Activated CD8-positive, alpha-beta memory T cell treated with anti-CD3 and anti-CD28 coated beads for 1 hour (primary cell): ENCODE measurements at places on chromosomes 12 and 14.

DNA sequence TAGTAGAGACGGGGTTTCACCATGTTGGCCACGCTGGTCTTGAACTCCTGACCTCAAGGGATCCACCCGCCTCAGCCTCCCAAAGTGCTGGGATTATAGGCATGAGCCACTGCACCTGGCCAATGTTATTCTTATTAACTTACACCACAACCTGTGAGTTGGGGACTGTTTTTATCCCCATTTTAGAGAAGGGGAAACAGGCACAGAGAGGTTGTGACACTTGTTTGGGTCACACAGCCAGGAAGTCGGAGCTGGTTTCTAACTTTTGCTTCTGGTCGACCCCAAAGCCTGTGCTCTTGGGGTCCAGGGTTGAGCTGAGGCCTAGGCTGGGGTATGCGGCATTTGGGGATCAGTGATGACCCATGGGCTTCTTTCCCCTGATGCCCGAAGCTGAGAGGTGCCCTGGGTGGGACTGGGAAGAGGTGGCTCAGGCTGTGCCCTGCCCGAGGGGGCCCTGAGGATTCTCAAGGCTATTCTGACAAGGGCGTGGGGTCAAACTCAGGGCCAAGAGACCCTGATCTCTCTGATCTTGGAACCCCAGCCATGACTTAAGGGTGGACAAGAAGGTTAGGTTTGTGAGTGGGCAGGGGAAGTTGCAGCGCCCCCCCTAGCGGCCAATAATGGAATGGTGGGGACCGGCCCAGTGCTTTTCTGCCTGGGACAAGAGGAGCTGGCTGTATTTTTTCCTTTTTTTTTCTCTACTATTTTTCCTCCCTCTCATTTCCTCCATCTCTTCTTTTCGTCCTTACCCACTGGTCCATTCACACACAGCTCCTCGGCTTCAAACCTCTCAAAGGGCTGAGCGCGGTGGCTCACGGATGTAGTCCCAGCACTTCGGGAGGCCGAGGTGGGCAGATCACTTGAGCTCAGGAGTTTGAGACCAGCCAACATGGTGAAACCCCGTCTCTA lies 3.0 kb downstream of the SDSL start:
- DNase-seq, result no peak

DNA sequence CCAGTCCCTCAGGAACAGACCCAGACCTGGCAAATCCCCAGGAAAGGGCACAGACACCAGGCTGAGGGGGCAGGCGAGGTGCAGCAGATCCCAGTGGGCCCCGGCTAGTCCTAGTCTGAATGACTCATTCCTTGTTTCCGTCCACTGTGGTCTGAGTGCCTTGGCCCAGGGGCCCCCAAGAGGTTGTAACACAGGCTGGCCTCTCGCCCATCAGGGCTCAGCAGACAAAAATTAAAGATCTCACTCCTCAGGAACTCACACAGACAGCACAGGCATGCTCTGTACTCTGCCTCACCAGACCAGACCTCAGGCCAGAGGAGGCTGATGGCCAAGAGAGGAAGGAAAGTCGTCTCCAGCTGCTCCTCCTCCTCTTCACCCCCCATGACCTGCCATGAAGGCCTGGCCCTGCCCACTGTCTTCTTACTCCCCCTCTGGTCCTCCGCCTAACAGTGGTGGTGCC lies 7.7 kb upstream of the LTBP2 start:
- DNase-seq, result no peak

- no peak for DNase-seq
These were observed 29.6 kb downstream of the PDZRN4 start for GRCh38 chr12:41217727-41218126.

DNA sequence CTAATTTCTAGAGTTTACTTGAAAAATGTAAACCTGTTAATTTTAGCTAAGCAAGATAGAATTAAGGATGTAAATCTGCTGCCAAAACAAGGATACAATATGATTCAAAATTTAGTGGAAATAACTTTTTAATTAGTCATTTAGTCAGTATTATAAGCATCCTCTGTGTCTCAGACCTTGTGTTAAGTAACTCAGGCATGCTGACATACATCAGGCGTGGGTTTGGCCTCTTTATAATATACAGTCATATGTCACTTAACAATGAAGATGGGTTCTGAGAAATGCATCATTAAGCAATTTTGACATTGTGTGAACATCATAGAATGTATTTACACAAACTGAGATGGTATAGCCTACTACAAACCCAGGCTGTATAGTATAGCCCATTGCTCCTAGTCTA lies 386.9 kb downstream of the ZFP36L1 start:
- no peak for DNase-seq

DNA sequence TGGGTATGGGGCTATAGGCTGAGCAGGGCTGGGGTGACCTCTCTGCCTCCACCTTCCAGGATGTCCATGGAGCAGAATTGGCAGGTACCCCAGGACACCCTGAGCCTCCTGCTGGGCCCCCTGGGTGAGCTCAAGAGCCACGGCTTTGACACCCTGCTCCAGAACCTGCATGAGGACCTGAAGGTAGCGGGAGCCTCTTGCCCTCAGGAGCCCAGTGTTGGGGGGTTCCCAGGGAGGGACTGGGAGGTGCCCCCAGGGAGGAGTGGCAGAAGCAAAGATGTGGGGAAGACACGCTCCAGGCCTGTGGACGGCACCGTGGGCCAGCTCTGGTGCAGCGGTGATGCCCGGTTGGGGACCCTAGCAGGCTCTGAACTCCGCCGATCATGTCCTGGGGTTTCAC lies 8.3 kb downstream of the TNFAIP2 start:
- no peak for DNase-seq

GRCh38 chr12:68784015-68784414 lies 24.0 kb upstream of the MDM2 start:
- no peak for DNase-seq

GRCh38 chr12:26157001-26157400 lies 32.2 kb upstream of the BHLHE41 start:
- no peak for DNase-seq

- DNase-seq, result no peak
These were observed 73.7 kb downstream of the GALNT4 start for GRCh38 chr12:89450907-89451306.
